ENCODE measurements at places on chromosomes 3 and 15.

GRCh38 chr3:152315623-152316022 is 46.9 kb downstream of the MBNL1 start:
- no peak for DNase-seq

- no peak for DNase-seq
Observed at GRCh38 chr3:181030948-181031347, 41.4 kb upstream of the DNAJC19 start.

- DNase-seq = no peak
Observed at GRCh38 chr15:69816522-69816921, 281.2 kb downstream of the TLE3 start.

GRCh38 chr3:132550579-132551305 is 46.3 kb upstream of the ACKR4 start:
- DNase-seq = no peak

- no peak for DNase-seq
Observed at GRCh38 chr15:34802371-34802770, 7.0 kb upstream of the ACTC1 start.

- DNase-seq = no peak
Observed at GRCh38 chr15:92393980-92394308, 263 bp downstream of the ST8SIA2 start.

DNA sequence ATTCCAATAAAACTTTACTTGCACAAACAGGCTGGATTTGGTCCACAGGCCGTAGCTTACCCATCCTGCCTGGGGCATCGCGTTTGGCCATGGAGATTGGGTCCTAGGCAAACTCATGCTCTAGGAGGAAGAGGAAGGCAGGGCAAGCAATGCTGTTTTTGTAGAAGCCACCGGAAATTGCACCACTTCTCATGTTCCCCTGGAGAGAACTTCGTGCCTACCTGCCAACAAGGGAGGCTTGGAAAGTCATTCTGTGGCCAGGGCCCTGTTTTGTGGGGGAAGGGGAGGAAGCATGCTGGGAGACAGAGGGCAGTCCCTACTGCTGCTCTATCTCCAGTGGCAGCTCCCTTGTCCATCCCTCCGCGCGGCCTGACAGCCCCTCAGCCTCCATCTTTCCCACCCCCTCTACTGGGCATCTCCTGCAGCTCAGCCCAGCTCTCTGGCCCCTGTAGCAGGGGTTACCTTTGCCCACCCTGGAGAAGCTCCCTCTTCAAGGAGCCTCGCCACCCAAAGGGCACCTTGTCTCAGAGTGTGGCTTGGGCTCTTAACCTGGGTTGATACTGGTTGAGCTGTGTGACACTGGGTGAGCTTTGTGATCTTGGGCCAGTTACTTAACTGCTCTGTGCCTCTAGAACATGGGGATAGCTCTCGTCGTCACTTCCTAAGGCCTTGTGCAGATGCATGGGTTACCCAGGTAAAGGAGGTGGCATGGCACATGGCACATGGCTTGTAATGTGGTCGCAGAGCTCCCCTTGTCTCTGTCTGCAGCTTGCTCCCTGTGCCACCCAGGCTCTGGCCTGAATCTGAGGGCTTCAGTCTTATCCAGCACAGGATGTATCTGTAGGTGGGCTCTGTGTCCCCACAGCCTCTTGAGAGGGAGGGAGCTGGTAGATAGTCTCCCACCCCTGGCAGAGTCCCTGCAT is 6.1 kb downstream of the ABTB1 start:
- DNase-seq = no peak

DNA sequence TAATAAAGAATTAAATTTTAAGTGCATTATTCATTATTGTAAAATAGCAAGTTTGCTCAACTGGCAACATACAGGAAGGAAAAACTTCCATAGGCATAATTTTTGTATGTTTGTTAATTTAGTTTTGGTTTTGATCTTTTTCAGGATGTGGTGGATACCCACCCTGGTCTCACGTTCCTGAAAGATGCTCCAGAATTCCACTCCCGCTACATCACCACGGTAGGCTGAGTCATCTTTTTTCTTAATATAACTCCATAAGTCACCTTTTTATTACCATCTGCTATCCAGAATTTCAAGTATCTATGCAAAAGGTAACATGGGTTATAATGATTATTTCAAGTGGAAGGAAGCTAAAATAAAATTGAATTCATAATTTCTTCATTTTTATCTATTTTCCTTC is 104.8 kb downstream of the PPP2R3A start:
- no peak for DNase-seq

DNA sequence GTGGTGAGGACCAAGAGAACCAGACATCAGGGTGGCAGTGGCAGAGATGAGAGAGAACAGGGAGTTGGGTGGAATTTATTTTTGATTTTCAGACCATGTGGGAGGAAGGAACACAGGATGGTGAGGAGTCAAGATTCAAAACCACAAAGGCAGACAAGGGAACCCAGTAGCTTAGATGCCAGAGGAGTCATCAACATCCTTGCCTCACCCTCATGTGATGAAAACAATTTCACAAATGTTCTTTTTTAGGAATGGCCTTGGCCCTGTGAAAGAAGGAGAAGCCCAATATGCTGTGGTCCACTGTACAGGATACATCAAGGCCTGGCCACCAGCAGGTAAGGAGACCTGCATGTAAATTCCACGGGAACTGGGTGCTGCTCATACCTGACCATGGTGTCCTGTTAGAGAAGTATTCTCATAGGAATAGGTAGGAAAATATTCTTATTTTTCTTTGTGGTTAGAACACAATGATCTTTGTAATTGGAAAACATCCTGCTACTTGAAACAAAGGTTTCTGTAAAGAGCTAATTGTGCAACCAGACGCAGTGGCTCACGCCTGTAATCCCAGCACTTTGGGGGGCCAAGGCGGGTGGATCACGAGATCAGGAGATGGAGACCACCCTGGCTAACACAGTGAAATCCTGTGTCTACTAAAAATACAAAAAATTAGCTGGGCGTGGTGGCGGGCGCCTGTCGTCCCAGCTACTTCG is 110.0 kb downstream of the ARNT2 start:
- no peak for DNase-seq

DNA sequence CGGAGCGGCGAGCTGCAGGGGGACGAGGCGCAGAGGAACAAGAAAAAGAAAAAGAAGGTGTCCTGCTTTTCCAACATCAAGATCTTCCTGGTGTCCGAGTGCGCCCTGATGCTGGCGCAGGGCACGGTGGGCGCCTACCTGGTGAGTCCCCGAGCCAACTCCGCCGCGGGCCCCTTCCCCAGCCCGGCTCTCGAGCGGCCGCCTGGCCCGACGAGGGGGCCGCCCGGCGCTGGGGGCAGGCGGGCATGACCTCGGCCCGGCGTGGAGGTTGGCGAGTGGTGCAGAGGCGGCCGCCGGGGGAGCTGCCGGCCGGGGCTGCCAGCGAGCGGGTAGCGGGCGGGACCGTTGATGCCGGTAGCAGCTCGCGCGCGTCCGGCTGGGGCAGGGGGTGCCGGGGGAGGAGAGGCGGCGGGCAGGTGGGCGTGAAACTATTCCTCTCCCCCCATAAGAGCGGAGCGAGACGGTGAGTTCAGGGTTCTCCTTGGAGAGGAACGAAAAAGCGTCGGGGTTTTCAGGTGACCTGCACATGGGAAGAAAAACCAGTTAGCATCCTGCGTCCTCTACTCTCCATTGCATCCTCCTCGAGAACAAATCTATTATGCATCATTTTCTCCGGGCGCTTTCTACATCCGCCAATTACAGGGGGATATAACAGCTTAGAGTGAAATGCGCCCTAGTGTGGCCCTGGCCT is 585 bp downstream of the SLCO3A1 start:
- no peak for DNase-seq

DNA sequence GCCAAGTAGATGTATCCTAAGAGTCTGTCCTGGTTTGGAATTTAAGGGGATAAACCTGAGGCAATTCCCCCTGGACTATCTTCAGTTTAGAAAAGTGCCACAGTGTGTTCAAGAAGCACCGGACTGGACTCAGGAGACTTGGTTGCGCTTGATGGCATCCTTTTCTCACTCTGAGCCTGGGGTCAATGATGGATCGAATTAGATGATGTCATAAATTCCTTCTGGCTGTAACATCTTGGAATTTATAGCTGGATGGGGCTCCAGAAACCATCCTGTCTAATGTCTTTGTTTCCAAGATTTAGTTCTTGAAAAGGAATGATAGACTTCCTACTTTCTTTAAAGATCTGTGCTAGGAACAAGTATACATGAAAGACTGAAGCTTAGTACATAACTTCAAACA is 280.6 kb downstream of the LPP start:
- no peak for DNase-seq

GRCh38 chr3:15940641-15941040 is 142.9 kb upstream of the ANKRD28 start:
- DNase-seq = no peak

DNA sequence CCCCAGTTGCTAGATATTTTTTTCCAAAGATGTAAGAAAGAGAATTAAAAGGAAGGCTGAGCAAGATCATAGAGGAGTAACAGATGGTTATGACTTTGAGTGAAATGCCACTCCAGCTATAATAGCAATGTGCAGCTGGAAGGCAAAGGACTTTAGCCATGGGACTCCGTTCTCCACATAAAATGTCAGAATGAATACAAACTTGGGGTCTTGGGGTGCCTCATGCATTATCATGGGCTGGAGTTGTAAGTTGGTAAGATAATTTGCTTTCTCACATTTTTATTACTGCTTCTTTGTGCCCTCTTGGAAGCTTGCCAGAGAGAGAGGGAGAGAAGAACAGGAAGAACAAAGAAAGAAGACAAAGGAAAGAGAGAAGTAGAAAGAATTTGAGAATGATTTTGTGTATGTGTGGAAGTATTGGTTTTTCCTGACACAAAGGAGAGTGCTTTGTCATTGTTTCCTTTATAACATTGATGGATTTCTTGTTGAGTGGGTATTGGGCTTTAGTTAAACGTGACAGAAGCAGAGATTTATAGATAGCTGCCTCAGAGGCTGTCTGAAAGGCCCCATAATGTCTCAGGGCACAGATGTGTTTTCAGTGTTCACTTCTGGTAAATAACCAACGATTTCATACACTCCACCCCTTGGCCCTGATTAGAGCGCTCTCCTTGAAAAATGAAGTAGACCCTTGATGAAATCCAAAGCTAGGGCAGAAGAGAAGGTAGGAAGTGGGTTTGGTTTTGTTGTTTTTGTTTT is 715.3 kb downstream of the NR2F2 start:
- DNase-seq = no peak

DNA sequence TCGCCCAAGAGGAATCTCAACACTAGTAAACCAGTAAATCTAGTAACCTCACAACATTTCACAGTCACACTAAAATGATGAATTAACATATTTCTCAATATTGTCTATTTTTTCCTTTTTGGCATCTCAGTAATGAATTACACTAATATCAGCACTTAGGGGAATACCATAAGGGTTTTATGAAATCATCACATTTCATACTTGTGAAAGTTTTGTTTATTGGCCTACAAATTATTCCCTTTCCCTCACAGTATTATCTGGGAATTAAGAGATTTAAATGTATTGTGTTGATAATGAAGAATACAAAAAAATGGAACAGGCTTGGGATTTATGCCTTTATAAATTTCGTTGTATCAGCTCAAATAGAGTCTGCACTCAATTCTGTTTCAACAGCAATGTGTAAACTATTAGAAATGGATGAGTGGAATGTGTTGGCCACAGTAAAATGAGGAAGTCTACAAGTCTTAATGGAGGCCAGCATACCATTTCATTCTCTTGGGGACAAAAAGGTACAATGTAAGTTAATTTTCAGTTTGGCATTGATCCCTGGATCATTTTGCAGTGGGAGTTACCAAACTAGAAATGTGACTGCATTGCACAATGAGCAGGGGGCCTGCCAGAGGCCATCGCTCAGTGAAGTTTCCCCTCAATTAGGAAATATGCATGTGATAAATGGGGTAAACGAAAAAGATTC is 195.4 kb downstream of the FMN1 start:
- DNase-seq = no peak

DNA sequence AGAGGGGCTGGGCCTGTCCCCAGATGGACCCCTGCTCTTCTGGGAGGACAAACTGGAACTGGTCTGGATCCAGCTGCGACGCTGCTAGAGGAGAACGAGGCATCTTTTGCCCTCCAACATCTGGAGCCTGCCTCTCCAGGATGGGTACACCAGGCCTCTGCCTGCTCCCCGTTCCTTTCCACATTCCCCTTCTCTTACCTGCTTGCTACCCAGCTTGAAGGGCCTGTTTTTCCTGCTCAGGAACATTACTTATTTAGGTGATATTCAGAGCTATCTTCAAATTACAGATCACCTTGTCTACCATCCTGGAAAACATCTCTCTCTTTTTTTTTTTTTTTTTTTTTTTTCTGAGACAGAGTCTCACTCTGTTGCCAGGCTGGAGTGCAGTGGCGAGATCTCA is 64.0 kb downstream of the CHRD start:
- no peak for DNase-seq

All from activated CD8-positive, alpha-beta memory T cell treated with anti-CD3 and anti-CD28 coated beads for 48 hours (primary cell).